ENCODE measurements at places on chromosomes 3 and 15.

DNA sequence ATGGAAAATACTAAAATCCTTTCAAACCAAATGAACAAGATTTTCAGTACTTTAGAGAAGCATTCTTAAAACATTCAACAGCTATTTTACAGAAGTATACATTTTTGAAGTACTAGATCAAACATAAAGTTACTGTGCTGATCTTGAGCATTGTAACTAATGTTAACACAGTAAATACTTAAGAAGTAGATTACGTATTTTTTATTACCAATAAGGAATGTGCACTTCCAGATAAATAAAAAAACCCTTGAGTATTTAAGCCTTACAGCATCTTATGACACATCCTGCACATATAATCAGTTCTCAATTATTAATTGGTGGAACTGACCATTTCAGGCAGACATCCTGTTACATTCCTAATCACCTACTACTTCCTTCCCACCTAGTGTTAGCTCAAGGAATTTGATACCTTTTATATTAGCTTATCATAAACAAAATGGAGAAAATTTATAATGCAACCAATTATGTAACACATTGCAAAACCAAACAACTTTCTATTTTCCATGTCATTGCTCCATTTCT lies 32.8 kb downstream of the COPS2 start:
- DNase-seq = no peak

GRCh38 chr15:62453375-62453774 lies 288.3 kb upstream of the C2CD4B start:
- DNase-seq = no peak

GRCh38 chr3:179769411-179770247 lies 116.8 kb downstream of the USP13 start:
- DNase-seq = peak; percentile 14

GRCh38 chr3:120435621-120436020 lies 15.2 kb downstream of the FSTL1 start:
- no peak for DNase-seq

DNA sequence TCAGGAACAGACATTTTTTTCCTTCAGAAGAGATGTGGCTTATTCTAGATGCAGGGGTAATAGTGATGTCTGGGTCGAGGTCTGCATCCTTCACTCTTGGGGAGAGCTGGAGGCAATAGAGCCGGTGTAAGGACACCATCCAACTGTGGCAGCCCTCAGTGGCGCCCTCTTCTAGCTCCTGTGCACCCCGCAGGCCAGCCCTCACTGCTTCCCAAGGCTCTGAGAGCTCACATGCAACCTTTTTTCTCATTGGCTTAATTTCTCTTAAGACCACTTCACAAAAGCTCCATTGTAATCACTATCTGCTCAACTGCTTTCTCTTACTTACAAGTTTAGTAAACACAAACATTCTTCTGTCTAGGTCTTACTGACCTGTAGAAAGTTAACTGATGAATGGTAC lies 3.9 kb upstream of the VPS8 start:
- no peak for DNase-seq

DNA sequence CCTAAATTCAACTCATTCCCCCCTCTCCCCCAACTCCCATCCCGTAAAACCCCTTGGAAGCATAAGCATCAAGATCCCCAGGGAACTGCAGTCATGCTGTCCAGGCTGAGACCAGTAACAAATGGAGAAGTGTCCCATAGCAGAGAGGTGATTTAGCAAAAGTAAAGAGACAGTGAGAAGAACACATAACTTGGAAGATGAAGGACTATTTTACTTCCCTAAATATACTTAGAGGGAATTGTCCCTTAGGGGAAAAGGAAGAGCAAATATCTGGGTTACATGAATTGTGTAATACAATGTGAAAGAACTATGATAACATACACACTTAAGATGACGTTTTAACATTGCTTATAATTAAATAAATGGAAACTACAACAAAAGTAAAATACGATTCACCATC lies 61.6 kb upstream of the LRRFIP2 start:
- no peak for DNase-seq
